ENCODE measurements at places on chromosomes 4 and X.

DNA sequence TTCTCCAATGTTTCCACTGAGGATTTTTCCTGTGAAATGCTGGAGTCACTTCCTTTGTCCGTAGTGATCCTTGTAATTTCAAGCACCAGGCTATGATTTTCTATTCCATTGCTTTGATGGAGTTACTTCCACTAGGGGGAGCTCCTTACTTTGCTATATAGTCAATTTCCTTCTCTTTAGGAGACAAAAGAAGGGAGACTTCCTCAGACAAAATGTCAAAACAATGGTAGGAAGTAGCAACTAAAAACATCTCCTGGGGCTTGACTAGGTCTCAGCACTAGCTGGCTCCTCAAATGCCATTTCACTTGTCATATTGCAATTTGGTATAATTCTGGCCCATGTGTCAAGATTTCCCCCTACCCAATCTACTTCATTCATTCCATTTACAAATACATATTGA, 24.1 kb downstream of the ZCCHC12 start:
- DNase-seq = no peak

DNA sequence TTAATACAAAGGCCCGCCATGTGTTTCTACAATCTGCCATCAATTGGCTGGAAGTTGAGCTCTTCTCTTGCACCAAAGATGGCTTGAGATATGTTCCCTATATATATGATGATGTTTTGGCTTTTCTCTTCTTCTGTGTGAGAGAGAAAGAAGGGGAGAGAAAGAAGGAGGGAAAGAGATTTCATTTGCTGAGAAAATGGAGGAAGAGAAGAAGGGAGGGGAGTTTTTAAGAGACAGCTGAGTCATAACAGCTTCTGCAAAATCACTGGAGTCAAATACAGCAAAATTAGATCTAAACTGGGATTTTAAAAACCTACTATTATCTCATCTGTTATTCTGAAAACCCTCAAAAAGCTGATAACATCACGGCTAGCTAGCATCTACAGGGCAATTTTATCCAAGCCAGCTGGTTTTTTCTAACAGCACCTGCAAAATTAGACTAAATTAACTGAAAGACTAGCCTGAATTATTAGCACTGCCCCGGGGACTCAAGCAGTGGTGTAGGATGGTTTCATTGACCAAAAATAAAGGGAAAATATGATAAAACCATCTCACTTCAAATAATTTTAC, 647.6 kb upstream of the ACTRT1 start:
- no peak for DNase-seq

DNA sequence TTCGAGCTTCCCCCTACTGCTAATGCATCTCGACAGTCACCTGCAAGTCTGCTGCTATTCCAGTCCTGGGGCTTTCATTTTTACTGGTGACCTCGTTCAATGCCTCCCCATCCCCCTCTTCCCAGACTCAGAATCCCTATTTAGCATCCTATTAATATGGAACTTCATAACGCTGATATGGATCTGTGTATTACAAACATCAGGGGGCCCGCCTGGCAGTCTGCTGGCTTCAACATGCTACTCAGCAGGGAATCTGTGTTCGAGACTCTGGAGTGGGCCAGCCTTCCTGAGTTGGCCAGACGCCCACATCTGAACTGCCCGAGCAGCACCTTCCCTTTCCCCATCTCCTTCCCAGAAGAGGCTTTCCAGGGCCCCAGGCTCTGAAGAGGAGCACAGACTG, 173.9 kb upstream of the PPARGC1A start:
- DNase-seq = no peak

GRCh38 chr4:124961138-124961750, 248.7 kb upstream of the ANKRD50 start:
- DNase-seq = no peak

Measured in activated CD8-positive, alpha-beta memory T cell treated with anti-CD3 and anti-CD28 coated beads for 4 hours (primary cell).